Activated CD4-positive, CD25-positive, alpha-beta regulatory T cell treated with anti-CD3 and anti-CD28 coated beads, Interleukin-2, amount 50 U/mL, for 16 hours (primary cell): ENCODE measurements at places on chromosomes 11 and 22.

DNA sequence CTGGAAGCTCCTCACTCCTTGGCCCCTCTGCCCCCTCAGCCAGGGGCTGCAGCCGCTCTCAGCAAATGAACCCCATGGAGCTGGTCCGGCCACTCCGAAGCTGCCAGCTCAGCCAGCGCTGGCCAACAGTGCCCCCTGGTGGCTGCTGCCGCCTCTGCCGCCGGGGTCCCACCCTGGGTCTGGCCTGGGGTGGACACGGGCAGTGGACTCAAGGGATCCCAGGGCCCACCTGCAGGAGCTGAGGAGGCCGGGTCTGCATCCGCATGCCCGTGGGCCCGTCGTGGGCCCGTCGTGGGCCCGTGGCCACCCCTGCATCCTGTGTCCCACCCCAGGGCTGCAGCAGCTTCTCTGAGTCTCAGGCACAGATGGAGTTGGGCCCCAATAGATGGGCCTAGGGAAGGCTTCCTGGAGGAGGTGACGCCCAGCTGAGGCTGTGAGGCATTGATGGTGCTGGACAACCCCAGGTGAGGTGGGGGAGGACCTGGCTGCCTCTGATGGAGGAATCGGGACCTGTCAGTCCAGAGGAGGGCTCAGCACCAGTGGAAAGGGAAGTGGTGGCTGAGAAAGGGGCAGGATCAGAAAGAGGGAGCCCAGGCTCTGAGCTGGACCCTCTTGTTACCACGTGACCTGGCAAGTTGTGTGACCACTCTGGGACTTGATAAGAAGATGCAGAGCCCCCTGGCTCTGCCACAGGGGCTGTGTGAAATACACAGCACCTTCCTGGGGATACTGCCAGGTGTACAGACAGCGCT is 522.3 kb downstream of the BRD1 start:
- DNase-seq = no peak

DNA sequence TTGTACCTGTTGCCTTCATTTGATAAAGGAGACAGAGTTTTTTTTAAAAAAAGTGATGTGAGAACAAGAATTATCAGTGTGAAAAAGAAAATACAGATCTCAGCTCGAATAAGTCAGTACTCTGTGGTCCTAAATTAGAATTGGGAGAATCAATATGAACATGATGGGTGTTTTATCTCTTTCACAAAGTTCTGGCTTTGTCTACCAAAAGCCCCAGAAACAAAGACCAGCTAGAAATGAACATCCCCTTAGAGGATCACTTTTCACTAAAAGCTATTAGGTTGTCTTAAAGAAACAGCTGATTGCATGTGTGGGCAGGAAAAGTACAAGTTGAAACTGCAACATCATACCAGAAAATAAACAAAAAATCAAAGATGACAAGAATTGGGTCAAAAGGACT is 8.4 kb upstream of the ST14 start:
- no peak for DNase-seq

- DNase-seq = no peak
Observed at GRCh38 chr11:31069447-31070205, 299.9 kb downstream of the DCDC1 start.

DNA sequence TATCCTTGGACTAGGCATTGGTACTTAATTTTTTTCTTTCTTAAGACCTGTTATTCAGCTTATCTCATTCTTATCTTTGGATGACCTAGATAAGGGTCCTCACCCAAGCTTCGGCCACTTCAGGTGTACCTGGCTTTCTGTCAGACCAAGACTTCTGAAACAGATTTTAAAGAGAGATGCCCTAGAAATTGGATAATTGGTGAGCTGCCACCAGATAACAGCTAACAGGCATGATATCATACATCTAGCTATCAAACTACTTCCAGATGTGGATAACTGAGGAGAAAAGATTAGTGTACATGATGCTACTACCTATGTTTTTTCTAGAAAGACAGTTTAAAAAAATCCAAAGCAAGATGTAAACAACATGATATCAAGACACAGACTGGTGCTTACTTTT is 52.9 kb downstream of the FZD4 start:
- no peak for DNase-seq

GRCh38 chr11:38759394-38759793 is 2161.4 kb upstream of the RAG2 start:
- DNase-seq = no peak

GRCh38 chr11:23284631-23285030 is 424.4 kb upstream of the CCDC179 start:
- DNase-seq = no peak

- DNase-seq = no peak
Observed at GRCh38 chr11:46582588-46582987, 11.2 kb downstream of the AMBRA1 start.
